ENCODE measurements at places on chromosomes 5 and 9.
A peak's percentile ranks its signal among the peaks of the same experiment; 100 is the strongest.

- peak; percentile 47 for DNase-seq
These were observed 38.9 kb downstream of the ADAMTS16 start for GRCh38 chr5:5179079-5179478.

- no peak for DNase-seq
These were observed 135.2 kb upstream of the SLC24A2 start for GRCh38 chr9:19924080-19924479.

DNA sequence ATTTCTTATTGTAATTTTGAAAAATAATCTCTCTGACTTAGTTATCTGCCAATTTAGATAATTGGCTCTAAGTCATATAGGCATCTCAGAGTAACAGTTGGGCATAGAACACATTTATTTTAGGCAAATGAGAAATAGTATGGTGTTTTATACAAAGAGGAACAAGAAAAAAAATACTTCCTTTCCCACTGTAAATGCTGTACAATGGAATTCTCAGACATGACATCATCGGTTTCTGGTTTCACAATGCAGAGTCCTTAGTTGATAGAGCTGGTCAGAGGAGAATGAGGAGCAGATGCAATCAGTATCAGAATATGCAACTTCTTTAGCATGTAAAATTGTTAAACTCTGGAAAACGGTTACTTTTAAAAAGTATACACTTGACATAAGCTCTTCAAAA is 49.4 kb downstream of the PLK2 start:
- peak; percentile 18 for DNase-seq

DNA sequence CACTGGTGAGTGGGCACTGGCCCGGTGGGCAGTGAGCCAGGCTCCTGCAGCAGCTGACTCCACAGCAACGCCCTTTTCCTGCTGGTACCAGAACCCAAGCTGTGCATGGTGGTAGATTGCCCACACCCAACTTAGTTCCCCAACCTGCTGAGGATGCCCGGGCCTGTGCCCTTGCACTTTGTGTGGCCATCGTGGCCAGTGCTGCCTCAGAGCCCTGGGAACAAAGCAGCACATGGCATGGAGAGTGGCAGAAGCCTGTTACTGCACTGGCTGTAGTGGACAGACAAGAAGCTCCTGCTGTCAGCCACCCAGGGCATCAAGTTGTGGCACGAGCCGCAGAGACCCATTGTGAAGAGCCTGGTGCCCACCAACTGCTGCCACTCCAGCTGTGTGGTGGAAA is 612.9 kb downstream of the DNAH5 start:
- no peak for DNase-seq

DNA sequence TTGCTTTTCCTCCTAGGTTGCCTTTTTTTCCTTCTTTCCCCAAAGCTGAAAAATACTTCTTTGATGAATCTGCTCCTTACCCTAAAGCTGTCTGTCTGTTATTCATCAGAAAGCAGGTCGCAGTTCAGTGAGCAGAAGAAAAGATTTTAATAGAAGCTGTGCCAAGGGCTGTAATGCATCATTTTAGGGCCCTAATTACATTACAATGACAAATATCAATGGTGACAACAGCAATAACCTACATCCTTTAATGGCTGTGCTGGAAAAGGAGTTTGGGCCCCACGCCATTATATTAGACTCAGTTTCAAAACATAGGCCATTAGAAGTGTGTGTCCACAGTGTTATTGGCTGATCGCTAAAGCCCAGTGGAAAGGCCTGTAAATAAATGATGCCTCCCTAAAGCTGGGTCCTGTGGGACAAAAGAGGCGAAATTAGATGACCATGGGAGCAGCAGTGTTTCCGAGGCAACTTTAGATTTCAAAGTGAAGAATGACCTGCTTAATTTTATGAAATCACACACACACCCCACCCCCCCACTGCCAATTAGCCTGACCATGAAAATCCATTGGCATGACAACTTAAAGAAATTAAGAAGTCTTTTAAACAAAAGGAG is 38.4 kb downstream of the TLE4 start:
- DNase-seq = no peak

DNA sequence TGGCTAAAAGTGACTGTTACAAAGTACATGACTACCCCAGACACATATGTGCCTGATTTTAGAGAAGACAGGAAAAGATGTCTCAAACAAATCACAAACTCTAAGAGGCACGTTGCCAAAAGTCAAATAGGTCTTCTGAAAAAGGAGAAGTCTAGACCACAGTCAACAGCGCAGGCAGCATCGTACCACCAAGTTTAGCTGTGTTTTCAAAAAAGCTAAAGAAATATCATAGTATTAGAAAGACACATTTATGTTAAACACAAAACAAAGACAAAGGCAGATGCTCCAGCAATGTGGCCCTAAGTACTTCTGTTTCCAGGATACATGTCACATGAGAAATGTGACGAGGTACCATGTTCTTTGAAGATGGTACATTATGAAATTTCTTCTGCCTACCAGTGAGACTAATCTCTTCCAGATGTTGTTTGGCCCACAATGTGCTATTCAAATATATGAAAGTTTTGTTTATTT is 43.5 kb downstream of the LPAR1 start:
- DNase-seq = no peak

GRCh38 chr9:32716425-32716824 is 66.9 kb upstream of the TMEM215 start:
- DNase-seq = no peak

DNA sequence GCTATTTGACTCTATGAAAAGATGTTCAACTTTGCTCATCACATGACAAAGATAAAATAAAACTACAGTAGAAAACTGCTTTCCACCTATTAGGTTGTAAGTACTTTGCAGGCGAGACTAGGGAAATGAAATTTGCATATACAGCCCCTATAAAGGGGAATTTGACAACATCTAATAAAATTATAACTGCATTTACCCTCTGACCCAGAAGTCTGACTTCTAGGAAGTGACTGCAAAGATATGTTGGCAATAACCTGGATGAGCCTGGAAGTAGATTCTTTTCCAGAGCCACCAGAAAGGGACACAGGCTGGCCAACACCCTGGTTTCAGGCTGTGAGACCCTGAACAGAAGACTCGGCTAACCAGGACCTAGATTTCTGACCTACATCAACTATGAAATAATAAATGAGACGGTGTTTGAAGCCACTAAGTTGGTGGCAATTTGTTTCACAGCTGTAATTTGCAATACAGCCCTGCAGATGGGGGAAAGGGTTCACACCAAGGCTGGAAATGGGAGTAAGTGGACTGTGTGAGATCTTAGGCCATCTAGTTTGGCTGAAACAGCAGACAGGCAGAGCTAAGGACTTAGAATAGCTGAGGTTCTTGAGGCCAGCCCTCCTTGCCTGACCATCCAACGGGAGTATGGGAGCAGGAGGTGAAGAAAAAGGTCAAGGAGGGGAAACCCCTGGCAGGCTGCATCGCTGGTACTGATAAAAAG is 106.6 kb downstream of the SIL1 start:
- DNase-seq = no peak

- DNase-seq = no peak
These were observed 47.5 kb downstream of the NLN start for GRCh38 chr5:65769539-65769938.

DNA sequence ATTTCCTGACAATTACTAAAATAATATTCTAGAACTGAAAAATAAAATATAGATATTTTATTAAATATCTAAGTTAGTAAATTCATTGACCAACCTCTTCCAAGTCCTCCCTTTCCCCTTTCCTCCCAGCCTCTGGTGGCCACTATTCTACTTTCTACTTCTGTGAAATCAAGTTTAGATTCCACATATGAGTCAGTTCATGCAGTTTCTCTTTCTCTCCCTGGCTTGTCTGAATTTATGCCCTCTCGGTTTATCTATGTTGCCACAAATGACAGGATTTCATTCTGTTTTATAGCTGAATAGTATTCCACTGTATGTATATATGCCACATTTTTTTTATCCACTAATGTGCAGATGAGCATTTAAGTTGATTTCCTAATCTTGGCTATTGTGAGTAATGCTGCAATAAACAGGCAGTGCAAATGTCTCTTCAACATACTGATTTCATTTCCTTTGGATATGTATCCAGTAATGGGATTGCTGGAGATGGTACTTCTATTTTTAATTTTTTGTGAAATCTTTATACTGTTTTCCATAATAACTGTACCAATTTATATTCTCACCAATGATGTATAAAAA is 52.3 kb downstream of the WDR36 start:
- no peak for DNase-seq

- no peak for DNase-seq
These were observed 63.8 kb downstream of the GHR start for GRCh38 chr5:42487077-42487476.

DNA sequence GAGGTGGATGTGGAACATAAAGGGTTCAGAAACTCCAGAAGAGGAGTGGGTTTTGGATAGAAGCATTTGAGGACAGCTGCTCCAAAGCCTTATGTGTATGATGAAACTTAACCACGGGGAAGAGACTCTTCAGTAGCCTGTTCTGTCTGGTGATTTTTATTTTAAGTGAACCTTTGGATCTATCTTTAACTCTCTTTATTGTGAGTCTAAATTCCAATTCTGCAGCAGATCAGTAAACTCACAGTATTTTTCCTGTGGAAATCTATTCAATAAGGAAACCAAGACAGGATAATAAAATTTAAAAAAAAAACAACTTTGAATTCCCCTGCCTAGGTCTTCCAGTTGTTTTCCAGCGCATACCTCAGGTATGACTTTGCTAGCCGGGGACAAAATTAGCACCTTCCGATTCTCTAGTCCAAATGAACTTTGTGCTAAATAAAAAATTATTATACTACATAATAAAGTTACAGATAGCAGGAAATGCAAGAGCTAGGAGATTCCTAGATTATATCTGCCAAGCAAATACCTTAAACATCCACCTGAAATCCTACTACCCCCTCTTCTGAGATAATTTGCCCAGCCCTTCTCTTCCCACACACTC is 101.9 kb downstream of the NLN start:
- DNase-seq = no peak

DNA sequence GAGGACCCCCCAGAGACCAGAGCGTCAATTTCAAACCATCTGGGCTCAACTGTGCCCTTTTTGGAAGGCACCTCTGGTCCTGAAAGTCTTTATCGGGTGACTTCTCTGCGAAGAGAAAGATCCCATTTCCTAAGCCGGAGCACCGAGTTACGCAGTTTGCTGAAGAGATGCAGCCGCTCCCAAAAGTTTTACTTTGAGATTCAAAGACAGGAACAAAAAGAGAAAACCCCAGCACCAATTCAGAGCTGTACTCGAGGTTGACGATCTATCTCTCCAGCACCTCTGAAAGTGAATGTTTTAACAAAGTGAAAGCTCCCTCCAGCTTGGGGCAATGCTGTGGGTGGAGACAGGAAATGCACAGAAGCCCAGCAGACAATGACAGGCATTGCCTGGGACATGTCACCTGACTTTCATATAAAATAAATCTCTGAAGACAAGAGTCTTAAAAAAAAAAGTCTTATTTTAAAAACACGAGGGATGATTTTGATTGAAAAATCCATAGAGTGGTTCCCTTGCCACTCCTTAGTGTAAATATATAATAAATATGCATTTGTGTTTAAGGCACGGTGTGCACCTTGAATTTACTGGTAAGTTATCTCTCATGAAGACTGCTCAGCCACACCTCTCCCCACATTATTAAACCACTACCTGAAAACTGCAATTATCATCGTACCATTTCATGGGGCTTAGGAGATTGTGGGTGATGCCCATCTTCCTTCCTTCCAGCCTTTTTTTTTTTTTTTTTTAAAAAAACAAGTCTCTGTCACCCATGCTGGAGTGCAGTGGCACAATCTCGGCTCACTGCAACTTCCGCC is 79.9 kb downstream of the FNBP1 start:
- peak; percentile 44 for DNase-seq

- no peak for DNase-seq
These were observed 468.1 kb upstream of the ACTBL2 start for GRCh38 chr5:57950616-57951228.

DNA sequence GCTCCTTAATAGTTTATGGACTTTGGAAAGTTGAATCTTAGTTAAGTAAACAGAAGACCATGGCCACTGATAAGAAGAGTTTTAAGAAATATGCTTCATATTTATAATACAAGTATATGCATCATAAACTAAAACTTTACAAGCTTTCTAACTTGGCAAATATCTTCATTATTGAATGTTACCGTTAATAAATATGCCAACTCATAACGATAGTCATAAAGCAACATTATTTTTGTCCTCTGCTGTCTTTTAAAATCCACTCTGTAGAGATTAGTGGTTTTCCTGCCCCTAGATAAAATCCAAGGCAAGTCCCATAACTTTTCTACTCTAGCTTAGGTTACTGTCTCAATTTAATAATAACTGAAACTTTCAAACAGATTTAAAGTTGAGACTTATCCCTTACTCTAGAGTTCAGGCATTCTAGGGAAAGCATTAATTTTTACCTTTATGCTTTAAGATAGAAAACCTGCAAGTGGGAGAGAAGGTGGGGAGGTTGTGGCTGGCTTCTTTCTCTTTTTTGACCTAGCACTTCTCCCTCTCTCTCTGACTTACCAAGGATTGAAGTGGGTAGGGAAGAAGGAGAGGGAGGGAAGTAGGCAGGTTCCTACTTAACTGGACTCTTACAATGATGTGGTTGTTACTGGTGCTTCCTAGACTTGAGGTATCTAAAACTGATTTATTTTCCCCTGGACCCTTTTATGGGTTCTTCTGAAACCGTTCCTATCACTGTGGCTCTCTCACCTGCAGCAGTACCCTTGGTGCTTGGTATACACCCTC is 29.6 kb downstream of the RNF145 start:
- no peak for DNase-seq

- peak; percentile 70 for DNase-seq
These were observed 84.7 kb downstream of the CMYA5 start for GRCh38 chr5:79774171-79774854.

- DNase-seq = no peak
These were observed 62.0 kb upstream of the ZNF354B start for GRCh38 chr5:178797546-178798440.

GRCh38 chr9:130480673-130481072 is 35.9 kb downstream of the ASS1 start:
- DNase-seq = peak; percentile 86

DNA sequence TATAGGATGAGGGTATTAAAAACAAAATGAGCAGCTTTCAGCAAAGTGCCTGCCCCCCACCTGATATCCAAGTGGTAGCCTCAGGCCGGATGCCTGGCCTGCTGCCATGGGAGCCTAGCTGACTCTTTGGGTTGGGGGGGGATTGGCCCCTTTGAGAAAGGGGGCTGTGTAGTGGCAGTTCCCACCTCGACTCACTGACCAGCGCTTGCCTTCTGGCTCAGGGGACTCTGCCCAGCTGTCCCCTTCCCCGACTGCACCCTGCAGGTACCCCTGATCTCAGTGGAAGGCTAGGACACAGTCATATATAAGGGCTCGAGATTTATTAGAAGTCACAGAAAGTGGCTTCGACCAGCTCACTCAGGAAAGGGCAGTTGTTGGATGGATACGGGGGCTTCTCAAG is 1.5 kb upstream of the NEUROG1 start:
- no peak for DNase-seq
